ENCODE measurements at places on chromosomes 2 and 18.

DNA sequence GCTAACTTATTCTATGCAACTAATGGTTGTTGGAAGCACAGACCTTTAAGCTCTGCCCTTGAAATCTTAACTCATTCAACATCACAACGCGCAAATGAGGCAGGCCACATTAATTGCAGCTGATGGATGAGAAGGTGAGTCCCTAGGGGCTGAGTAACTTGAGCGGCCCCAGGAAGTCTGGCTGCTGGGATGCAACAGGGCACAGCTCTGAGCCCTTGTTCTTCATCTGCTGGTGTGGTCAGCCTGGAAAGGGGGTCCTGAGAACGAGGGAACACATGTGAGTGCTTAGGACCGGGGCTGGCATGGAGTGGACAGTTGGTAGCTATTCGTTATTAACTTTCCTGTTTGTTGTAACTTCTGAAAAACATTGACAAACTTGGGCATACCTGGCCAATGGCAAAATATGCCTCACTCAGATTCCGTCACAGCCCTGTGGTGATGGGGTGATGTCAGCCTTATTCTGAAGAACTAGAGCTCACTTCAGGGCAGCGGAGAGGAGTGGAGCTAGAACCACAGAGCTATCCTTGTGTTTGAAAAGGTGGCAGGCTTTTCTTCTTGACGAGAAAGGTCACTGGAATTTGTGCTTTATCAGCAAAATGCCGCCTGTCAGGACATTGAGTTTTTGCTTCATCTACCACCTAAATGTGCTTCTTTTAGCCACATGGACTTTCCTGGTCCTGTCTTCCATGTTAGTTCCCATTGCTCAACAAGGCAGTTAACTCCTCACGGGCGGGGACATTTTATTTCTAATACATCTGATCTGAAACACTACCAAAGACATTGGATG lies 145.9 kb upstream of the FHL2 start:
- peak; percentile 1 for DNase-seq

DNA sequence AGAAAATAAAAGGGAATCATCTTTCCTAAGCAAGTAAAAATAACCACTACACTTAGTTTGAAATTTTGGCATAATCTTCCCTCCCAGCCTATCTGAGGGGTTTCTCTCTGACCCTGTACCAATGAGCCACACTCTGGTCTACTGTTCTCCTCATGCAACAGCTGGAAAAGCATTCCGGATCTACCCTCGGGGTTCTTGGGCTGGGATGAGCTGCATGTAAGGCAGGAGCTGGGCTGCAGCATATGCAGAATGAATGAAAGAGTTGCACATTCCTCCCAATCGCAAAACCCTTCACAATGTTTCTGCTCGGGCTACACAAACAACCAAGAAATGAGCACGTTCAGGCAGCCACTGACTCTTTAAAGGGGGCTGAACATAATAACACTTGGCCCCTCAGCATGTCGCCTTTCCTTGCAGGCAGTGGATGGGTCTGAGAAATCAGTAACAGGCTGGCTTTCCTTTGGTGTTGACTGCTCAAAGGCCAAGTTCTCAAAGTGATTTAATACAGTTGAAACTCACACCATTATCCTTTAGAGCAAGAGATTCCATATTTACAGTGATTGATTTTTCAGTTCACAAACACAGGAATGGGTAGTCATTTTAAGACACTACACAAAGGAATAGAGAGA lies 180.4 kb upstream of the ZFP36L2 start:
- no peak for DNase-seq

- no peak for DNase-seq
These were observed 322.1 kb downstream of the LRRTM1 start for GRCh38 chr2:79982445-79982844.

- no peak for DNase-seq
These were observed 224.8 kb downstream of the NUP35 start for GRCh38 chr2:183349091-183349490.

GRCh38 chr2:176533505-176534193 lies 264.4 kb downstream of the MTX2 start:
- no peak for DNase-seq

DNA sequence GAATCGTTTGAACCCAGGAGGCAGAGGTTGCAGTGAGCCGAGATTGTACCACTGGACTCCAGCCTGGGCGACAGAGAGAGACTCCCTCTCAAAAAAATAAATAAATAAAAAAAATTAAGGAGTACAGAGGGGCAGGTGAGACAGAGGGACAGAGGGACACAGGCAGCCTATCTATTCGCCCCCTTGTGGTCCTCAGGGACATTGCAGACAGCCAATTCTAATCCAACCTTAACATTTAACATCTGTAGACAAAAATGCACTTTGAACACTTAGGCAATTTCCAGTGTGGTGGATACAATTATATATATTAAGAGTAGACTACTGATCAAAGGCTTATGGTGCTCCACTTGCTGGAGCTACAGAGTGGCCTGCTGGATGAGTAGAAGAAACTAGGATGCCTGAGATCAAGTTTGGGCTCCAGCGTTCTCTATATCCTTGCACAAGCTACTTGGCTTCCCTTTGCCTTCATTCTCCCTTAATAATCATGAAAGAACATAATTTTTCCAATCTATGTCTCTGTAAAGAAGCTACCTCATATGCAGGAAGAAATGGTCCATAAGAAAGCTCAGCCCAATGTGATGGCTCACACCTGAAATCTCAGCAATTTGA lies 8.2 kb upstream of the SMARCAL1 start:
- DNase-seq = no peak

DNA sequence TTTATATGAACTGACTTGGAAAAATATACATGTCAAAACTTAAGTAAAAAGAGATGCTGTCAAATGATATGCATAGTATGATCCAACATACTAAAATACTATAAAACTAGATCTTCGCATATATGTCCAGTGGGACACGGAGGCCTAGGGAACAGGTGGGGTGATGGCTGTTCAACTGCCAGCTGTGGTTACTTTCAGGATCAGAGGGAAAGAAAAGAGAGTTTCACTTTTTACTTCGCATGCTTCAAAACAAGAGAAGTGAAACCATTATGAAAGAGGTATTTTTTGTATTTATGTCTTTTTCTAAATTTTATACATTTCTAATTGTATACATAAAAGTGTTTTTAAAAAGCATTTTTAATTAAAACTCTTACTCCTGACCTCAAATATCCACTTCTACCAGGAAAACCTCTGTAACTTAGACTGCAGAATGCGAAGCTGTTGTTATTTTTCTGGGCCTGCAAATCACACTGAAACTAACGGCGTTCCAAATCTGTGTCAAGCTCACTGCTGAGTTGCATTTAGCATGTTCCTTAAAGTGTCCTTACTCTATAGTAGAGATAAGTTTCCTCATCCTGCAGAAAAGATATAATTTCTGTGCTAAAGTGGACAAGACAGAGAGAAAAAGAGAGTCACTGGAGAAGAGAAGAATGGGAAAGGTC lies 97.8 kb upstream of the SLC35G4 start:
- no peak for DNase-seq

- DNase-seq = no peak
These were observed 12.1 kb downstream of the PSD4 start for GRCh38 chr2:113185664-113186432.

GRCh38 chr2:72438364-72438763 lies 290.7 kb upstream of the CYP26B1 start:
- DNase-seq = no peak

DNA sequence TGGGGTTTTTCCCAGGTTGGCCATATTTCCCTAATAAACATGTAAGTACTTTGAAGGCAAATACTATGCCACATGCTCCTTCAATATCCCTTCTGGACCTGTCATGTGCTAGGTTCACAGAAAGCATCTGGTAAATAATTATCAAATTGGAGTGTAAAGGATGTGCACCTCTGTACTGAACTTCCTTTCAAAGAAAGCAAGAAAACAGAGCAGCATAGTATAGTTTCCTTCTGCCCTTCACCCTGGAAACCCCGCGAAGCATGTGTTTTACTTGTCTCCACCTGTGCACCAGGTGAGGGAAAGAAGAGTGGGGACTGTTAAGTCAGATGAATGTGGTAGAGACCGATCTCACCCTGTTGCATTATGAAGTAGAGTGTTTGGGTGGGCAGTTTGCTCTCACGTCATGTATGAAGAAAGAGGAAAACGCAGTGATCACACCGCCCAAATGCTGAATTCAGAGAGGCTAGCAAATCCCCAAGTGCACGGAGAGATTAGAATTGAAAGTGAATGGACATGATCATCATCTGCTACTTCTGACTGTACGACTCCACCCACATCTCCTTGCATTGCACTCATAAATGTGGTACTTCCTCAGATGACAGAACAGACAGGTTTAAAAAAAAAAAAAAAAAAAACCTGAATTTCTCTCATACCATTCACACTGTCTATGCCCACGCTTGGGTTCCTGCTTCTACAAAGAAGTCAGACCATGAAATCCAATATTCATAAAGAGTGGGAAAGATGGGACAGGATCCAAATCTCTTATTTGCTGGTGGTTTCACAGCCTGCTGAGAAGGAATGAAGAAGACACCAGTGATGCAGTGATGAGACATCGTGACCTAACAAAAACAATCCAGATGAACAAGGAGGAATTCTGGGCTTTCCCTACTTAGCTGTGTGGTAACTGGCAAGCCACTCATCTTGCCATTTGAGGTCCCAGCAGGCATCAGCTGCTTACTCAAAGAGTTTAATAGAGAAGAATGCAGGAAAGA lies 448.6 kb downstream of the BCL11A start:
- DNase-seq = no peak

DNA sequence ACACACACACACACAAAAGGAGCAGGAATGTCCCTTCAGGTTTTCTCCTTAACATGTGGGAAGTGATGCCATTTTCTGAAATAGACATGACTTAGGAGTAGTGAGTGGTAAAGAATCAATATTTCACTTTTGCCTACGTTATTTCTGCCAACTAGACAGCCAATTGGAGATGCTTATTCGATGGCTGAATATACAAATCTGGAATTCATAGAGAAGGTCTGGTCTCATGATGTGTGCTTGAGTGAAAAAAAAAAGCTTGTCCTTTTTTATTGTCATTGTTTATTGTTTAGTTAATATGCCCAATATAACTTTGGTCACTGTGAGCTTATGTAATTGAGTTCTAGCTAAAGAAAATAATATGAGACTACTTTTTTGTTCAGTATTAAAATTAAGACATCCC lies 284.3 kb downstream of the GULP1 start:
- no peak for DNase-seq

DNA sequence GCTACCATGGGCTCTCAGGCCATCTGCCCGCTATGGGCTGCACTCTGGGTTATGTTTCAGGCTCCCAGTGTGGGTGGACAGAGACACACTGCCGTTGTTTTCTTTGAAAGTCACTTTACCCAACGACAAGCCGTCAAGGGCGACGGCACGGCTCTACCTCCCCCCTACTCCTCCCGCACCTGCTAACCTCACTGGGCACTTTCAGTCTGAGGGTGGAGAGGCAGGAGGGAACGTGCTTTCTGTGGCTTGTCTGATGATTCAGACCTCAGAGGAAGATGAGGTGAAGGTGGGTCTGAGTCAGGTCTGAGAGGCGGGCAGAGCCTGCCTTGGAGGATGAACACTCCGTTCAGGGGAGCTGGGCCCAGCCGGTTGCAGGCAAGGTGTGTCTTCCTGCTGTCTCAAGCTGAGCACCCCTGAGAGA lies 147.6 kb upstream of the HDAC4 start:
- DNase-seq = no peak

GRCh38 chr2:72914589-72915319 lies 2.6 kb upstream of the EMX1 start:
- no peak for DNase-seq

DNA sequence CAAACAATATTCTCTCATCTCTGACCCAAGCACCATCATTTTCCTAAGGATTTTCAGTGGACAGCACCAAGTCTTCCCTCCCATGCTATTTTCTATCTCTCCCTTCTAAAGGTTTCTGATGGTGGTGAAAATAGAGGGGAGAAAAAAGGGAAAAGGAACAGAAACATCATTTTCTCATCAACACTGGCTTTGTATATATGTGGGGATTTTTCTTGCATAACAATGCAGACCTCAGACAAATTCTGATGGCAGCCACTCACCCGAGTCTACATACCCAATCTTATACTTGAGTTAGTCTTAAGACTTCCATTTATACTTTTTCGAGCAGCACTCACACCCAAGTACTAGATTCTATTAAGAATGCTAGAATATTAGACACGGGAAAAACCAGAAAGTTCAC lies 95.8 kb downstream of the TMEM163 start:
- DNase-seq = no peak

DNA sequence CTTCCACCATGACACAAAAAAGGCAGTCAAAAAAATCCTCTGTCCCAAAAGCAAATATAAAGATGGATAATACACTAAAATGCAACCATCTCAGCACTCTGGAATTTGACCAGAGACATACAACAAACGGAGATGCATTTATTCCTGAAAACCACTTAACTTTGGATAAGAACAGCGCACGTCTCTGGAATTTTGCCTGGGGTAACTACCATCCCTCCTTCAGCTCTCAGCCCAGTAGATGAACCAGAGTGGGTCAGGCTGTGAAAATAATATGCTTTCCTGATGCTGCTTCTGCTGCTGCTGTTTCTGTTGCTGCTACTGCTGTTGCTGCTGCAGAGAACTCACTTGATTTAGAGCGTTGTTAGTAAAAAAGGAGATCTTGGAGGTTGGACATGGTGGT lies 133.8 kb upstream of the ACVR2A start:
- no peak for DNase-seq

GRCh38 chr2:95728878-95729596 lies 137.2 kb downstream of the TRIM43 start:
- DNase-seq = peak; percentile 60

- DNase-seq = no peak
These were observed 228.6 kb downstream of the SATB2 start for GRCh38 chr2:199228887-199229819.

- no peak for DNase-seq
These were observed 129.1 kb downstream of the RGPD3 start for GRCh38 chr2:106339132-106339531.

GRCh38 chr18:44128365-44128764 lies 552.3 kb upstream of the SETBP1 start:
- no peak for DNase-seq

- DNase-seq = no peak
These were observed 24.8 kb downstream of the FBLN7 start for GRCh38 chr2:112162956-112163355.

DNA sequence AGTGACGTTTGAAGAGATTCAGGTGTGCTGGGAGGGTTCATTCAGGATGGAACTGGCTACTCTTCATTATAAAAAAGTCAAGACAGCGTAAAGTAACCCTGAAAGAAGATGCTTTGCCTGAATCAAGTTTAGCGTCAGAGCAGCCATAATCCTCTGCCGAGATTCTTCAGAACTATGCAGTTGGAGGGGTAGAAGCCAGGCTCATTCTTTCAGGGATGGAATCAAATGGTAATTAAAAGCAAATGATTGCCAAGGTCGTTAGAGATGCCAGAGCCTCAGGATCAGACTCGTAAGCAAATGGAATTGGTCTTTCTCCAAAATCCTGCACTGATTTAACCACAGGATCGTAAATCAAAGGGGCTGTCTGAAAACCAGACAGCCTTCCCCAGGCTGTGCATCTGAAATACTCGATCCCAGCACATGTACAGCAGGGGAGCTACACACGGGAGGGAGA lies 21.9 kb downstream of the APCDD1 start:
- no peak for DNase-seq

GRCh38 chr18:76579301-76579695 lies 84.3 kb upstream of the ZNF516 start:
- DNase-seq = no peak
